ENCODE measurements at places on chromosomes 4 and X.

- DNase-seq: no peak
Measured at GRCh38 chr4:48484494-48485168, 1.5 kb downstream of the SLC10A4 start.

GRCh38 chr4:82947498-82947897 is 47.0 kb downstream of the THAP9 start:
- no peak for DNase-seq

DNA sequence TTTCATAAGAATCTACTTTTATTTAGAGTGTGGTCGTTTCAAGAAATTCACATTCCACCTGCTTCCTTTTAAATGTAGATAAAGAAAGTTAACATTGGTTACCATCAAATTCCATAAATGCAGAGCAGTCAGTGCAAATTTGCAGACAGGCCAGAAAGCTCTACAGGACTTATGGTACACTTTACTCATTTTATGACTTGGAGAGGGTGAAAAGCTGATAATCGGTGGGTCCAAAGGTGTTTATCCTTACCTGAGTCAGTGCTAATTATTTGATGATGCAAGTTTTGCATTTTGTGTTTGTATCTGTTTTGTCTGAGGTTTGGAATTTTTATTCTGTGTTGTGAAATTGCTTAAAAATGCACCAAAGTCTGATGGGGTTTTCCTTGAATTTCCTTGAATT is 193.3 kb downstream of the PALLD start:
- DNase-seq: no peak

DNA sequence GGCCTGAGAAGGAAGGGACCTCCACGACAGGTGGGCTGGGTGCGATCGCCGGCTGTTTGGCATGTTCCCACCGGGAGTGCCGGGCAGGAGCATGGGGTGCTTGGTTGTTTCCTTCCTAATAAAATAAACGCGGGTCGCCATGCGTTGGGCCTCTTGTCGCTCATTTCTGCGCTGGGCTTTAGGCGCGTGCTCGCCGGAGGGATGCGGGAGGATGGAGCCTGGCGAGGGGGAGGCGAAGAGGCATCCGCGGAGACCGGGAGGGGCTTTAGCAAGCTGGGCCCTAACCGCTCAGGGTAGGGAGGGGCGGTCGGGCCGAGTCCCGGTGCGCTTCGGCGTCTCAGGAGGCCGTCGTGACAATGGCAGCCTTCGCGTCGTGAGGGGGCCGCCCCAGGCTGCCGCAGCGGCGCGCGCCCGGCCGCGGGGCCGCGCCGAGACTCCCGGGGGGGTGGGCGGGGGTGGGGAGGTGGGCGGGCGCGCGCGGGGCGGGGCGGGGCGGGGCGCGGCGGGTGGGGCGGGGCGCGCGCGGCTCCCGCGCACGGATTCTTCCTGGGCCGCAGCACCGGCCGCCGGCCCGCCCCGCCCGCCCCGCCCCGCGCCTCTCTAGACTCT is 476 bp upstream of the GDI1 start:
- peak; percentile 72 for DNase-seq

GRCh38 chr4:15665753-15666365 is 10.7 kb upstream of the FBXL5 start:
- DNase-seq: no peak

GRCh38 chr4:6408263-6408662 is 64.2 kb downstream of the PPP2R2C start:
- no peak for DNase-seq

GRCh38 chr4:6603128-6603527 is 28.1 kb downstream of the MAN2B2 start:
- DNase-seq: no peak

GRCh38 chr4:93747220-93747619 is 81.3 kb upstream of the ATOH1 start:
- DNase-seq: no peak

DNA sequence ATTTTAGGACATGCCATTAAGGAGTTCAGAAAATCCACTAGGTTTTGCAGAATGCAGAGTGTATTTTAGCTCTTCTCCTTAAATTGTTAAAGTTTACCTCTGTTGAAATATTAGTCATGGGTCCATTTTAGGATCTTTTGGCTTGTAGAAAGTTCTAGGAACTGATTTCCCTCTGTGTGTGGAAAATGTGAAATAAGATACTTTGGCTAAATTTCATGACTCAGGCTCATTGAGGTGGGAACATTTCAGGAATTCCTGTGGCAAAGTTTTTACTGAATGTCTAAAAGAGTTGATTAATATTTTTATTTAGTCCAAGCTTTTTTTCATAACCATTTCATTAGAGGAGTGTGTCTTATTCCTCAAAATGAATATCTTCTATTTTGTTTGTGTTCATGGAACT is 7.0 kb downstream of the FHIP1A start:
- no peak for DNase-seq

DNA sequence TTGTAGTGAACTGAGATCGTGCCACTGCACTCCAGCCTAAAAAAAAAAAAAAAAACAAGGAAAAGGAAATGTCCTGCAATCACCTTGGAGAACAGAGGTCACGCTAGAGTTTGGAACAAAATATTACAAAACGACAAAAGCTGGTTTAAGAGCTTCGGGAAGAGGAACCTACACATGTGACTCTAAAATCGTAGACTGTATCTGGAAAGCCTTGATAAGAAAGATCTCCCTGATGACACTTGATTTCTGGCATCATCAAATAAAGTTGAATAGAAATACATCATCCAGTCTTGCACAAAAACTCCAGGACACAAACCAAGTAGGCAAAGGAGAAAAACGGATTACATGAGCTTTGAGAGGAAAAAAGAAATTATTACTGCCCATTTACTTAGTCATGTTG is 31.1 kb upstream of the DOCK11 start:
- DNase-seq: no peak

- DNase-seq: no peak
Measured at GRCh38 chr4:8544741-8545438, 35.3 kb upstream of the GPR78 start.

GRCh38 chr4:149203256-149204001 is 612.2 kb downstream of the IQCM start:
- DNase-seq: no peak

DNA sequence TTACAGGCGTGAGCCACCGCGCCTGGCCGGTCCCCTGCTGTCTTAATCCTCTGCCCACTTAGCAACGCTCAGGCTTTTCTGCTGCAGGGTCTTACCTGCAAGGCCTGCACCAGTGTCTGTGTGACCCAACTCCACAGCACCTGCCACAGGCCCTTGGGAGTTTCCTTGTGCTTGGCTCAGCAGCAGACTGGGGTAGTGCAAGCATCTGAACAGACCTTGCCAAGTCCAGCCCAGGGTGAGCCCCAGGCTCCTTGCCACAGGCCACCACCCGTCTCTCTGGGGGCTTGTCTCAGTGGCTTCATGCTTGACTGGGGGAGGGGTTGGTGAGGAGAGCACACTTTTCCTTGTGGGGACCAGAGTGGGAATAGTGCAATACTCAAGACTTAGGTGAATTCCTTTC is 87.0 kb downstream of the FAM193A start:
- DNase-seq: no peak

DNA sequence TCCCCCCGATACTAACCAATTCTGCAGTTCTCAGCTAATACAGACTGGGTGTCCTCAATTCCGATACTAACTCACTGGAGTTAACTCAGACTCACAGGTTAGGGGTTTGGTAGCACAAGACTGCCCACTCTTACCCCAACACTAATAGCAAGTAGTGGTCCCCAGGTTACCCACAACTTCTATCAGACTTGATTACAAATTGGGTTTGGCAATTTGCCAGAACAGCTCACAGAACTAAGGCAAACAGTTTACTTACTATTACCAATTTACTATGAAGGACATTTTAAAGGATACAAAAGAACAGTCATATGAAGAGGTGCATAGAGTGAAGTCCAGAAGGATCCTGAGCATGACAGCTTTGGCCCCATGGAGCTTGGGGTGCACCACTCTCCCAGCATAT is 201.8 kb upstream of the VCX start:
- DNase-seq: no peak

GRCh38 chr4:15501941-15502340 is 32.3 kb downstream of the CC2D2A start:
- DNase-seq: no peak

DNA sequence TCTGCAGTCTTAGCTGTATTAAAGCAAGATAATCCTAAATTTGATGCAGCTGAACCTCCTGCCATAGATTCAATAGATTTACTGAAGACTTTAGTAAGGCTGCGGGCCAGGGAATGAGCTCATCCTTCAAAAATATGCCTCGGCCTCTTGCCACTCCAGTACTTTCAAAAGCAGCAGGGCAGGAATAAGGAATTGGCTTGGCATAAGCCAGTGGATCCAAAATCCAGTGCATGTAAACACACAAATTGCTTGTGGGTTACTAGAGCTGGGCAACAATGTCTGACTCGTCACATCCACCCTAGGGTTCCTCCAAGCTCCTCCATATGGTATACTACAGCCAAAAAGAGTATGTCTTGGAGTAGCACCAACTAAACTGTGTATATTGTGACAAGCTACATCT is 165.0 kb downstream of the AMELX start:
- DNase-seq: no peak

GRCh38 chr4:47432749-47433148 is 30.8 kb downstream of the COMMD8 start:
- no peak for DNase-seq

DNA sequence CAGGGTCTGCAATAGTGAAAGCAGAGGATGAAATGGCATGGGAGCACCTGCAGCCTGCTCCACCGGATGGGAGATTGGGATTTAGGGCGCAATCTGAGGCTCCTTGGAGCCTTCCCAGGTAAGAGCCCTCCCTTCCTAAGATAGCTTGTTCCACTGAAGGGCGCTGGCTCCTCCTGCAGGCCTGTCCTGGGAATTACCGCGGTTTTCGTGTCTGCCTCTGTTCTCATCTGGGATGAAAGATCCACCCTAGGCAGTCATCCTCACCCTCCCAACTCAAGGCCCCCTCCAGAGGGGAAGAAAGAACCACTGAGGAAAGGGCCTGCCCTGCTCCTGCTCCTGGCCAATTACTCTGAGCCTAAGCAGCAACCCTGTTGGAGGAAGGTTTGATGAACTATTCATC is 547.5 kb downstream of the SMARCA1 start:
- no peak for DNase-seq

GRCh38 chrX:78658845-78659744 is at the start of gene RTL3:
Gene RTL3, minus strand, starts transcription at chrX:78659328. Its CDS starts 908 bp downstream, at chrX:78658420.
- DNase-seq: no peak

GRCh38 chrX:47078129-47079043 is at the start of gene RGN:
Gene RGN, plus strand, starts transcription at chrX:47078443. Its CDS starts 2,702 bp downstream, at chrX:47081145.
- no peak for DNase-seq

GRCh38 chr4:76188149-76188548 is 25.5 kb downstream of the SCARB2 start:
- no peak for DNase-seq

DNA sequence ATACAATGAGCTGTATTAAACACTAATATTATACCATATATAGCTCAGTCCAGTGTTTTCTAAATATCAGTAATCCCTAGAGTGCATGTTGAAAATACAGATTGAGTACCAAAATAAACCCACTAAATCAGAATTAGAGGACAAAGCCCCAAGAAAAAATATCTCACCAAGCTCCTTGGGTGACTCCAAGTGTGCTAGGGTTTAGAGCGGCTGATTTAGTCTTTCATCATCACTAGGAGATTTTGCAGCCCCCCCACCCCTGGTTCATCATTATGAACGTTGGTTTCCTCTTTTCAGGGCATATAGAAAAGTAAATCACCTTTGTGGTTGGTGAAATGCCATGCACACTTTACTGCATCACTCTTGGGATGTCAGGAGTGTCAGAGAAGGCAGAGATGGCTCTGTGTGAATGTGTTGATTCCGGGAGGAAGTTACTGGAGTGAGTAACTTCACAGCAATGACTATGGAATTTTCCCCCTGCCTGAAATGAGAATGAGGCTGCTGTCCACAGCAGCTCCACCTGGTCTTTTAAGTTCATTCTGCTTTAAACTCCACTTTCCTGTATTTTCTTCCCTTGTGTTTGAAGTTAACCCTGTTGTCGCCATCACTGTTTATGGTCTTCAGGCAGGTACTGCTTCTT is 25.2 kb upstream of the ANAPC4 start:
- DNase-seq: no peak

GRCh38 chrX:71420686-71421085 is 54.5 kb downstream of the TAF1 start:
- no peak for DNase-seq

GRCh38 chr4:153466081-153466948 is at the start of gene TMEM131L:
Gene TMEM131L, plus strand, starts transcription at chr4:153466360. Its CDS starts 38 bp downstream, at chr4:153466398.
- DNase-seq: peak; percentile 86

DNA sequence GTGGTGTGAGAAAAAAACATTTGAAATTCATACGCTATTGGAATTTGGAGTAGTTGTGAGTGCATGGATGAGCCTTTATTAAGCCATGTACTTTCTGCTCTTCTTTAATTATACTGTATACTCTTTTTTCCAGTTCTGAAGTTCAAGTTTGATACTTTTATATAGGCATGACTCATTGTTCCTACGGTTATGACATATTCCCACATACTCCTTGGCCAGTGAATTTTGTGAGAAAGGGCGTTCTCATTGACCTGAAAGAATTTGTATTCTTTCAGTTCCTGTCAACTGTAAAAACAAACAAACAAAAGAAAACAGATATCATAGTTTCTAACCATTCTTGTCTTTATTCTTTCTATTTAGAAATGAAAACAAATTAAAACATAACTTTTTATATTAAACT is 407.3 kb downstream of the MAPK10 start:
- DNase-seq: no peak

GRCh38 chrX:154720067-154720466 is 30.8 kb downstream of the GAB3 start:
- no peak for DNase-seq

GRCh38 chrX:101708163-101708562 is 48.5 kb upstream of the ARMCX2 start:
- no peak for DNase-seq

- DNase-seq: no peak
Measured at GRCh38 chr4:81679315-81679714, 207.6 kb upstream of the RASGEF1B start.

DNA sequence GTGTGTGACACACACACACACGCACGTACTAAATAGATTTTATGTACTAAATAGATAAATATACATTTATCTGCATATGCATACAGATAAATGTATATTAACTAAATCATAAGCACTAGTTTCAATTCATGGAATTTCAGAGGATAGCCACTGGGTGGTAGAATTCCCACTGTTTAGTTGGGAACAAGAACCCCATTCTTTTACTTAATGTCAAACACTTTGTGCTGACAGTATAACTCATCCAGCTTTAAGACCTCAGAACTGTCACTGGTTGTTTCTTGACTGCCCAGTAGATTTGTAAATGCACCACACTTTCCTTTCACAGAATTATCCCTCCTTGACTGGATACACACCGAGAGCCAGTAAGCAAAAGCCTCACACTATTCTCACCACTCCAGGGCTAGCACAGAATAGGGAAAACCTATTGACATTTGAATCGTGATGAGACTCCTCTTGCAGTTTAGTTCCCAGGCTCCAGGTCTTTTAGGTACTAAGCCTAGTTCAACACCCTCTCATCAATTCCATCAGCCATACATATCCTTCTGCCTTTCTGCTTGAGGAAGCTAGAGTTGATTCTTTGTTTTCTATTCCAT is 32.4 kb downstream of the PPARGC1A start:
- no peak for DNase-seq

GRCh38 chr4:5708449-5709206 is at the start of gene EVC2:
Gene EVC2, minus strand, starts transcription at chr4:5708559. Its CDS starts 46 bp downstream, at chr4:5708513.
- peak; percentile 62 for DNase-seq

Data from activated CD8-positive, alpha-beta memory T cell treated with anti-CD3 and anti-CD28 coated beads for 24 hours (primary cell).